Epithelial cell of umbilical artery (primary cell): ENCODE measurements at places on chromosomes 6 and 20. TPM values are rescaled to one million over a fixed set of nuclear protein-coding genes. Genes with fewer than 3 reads are reported as not detected.

Gene OTOR
- total RNA-seq = not detected in 2 replicates

Gene TINAG
- 0.32 TPM in 1 of 2 replicates, not detected in the other for total RNA-seq

Gene FAM83C
- not detected in 2 replicates for total RNA-seq

Gene BCAS1
- under 0.01 TPM in 1 of 2 replicates, not detected in the other for total RNA-seq

Gene C6orf141
- 2.6 and 2.7 TPM in 2 replicates for total RNA-seq

Gene ADIG
- not detected in 2 replicates for total RNA-seq

Gene IL17A
- total RNA-seq = not detected in 2 replicates
